ENCODE measurements at places on chromosomes 13 and 19.

GRCh38 chr13:110625771-110626321, 10.5 kb downstream of the NAXD start:
- DNase-seq: no peak

DNA sequence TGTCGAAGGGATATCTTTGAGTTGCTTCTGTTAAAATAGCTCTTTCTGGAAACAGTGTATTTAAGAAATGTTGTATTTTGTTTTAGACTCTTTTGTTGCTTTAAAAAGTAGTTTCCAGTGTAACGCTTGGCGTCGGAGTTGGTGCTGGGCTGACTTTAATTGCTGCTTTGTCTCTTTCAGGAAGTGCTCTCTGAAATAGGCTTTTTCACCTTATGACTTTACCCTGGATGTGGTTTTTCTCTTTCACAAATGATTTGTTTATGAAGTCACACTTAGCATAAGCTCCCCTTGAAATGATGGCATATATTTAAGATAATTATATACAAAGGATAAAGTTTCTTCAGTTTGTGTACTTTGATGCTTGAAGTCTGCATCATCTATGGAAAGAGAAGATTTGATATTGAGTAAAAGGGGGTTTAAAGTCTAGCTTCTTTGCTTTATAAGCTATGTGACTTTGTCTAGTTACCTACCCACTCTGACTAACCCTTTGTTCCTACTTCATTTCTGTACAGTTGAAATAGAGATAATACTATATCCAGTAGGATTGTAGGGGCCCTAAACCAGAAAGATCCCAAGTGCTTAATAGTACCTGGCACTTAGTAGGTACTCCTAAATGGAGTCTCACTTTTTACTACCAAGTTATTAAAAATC, at the start of gene GPR18:
TSS of gene GPR18 (minus strand) at position 170 of the 651 bp plus-strand sequence. CDS start 2,507 bp downstream, outside the sequence.
- DNase-seq: no peak

DNA sequence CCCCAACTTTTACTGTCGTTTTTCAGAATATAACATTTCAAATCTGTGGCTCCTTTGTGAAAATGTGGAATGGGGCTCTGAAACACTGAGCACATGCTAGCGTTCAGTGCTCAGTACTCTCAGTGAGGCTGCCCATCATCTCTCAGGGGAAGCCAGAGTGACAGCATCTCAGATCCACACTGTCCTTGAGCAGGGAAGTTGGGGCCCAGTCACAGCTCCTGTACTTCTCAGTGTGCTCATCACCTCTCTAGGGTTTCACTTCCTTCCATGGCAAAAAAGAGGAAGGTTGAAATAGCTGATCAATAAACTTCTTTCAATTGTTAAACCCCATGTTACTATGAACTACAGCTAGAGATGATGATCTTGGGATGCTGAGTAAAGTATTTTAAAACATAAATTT, 565.9 kb upstream of the SPRY2 start:
- DNase-seq: no peak

DNA sequence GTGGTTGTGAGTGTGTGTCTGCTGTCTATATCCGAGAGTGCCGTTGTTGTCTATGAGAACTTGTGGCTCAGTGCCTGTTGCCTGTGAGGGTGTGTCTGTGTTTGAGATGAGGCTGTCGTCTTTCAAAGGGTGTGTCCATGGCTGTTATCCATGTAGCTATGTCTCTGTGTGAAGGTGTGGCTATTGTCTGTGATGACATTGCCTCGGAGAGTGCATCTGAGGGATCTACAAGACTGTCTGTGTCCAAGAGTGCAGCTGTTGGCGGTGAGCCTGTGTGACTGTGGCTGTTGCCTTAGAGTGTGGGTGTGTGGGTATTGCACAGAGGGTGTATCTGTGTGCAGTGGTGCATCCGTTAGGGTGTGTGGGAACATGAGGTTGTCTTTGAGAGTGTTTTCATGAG, 4.9 kb downstream of the NUMBL start:
- DNase-seq: no peak

DNA sequence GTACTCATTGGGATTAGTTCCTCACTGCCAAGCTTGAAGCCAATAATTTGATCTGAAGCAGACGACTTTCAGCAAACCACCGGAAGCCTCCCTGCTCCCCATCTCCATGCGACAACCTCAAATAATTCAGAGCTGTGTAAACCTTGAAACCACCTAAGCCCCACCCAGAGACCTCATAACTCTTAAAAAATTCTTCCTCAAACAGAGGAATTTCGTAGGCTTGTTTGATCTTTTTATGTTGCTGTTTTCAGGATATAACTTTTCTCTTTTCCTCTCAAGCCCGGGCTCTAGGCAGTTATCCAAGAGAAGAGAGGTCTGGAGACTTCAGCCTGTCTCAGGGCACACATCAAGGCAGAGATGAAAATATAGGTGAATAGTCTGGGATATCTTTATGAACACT, 311.6 kb downstream of the KCNRG start:
- no peak for DNase-seq

- DNase-seq: no peak
Observed at GRCh38 chr19:54207983-54208783, 7.5 kb downstream of the RPS9 start.

DNA sequence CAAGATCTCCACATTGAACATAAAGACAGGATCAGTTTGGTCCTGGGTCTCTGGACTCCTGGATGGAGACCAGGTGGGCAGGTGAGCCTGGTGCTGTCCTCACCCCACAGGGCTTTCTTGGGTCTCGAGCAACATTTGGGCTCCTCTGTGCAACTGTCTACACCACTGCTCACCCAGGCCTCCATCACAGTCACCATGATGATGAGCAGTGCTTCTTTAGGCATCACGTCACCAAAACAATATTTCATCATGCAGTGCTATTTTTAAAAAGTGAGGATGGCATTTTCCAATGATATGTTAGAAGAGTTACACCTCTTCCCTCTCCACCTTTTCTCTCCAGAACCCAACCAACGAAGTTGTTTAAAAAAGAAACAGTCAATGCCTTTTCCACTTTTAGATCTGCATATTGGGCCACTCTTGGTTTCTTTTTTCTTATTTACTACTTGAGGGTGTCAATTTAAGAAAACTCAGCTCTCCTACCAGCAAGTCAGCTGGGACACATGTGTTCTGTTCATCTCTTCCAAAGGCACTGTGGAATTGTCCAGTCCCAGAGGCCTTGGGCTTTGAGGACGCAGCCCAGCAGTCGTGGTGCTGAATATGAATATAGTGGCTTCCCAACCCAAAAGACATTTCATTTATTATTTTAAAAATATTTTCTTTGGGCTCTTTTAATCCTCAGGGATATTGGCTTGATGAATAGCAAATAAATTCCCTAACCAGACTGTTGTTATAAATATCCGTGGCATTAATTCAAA, 405.7 kb downstream of the KCNRG start:
- no peak for DNase-seq

GRCh38 chr13:114064450-114065140, 67.8 kb downstream of the RASA3 start:
- no peak for DNase-seq

GRCh38 chr19:14164724-14165493, 28.5 kb upstream of the ASF1B start:
- no peak for DNase-seq

DNA sequence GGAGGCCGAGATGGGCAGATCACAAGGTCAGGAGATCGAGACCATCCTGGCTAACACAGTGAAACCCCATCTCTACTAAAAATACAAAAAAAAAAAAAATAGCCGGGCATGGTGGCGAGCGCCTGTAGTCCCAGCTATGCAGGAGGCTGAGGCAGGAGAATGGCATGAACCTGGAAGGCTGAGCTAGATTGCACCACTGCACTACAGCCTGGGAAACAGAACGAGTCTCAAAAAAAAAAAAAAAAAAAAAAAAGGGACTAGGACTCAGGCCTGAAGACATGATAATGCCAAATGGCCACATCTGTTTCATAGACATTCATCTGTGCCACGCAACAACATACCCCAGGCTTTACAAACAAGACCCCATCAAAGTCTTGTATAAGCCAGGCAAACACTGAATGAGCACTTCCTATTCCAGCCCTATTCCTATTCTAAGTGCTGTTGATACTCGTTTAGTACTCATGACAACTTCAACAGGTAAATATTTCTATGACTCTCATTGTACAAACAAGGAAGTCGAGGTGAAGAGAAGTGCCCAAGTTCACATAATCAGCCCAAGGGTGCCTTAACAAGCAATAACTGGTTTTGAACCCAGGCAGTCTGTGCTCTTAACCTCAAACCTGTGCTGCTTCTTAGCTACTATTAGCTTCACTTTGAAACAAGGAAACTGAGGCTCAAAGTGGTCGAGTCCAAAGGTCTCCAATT, 1.7 kb downstream of the B9D2 start:
- no peak for DNase-seq

GRCh38 chr19:15124572-15125231, 17.5 kb downstream of the SYDE1 start:
- no peak for DNase-seq

DNA sequence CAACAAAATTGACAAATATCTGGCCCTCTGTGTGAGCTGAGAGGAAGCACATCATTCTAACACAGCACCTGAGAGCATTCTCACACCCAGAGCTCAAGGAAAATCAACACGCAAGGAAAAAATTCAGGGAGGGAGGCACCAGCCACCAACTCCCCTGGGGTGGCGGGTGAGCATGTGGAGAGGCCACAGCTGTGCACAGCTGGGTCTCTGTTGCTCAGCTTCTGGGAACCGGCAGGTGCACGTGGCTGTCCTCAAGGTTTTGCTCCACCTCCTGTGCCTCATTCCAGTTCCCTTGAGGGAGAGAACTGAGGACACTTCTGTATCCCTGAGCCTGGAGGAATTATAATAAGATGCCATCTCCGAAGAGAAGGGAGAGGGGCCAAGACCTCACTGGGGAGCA, 134.0 kb downstream of the USP12 start:
- no peak for DNase-seq

Measured in SJCRH30 (cell line).